ENCODE measurements at places on chromosomes 12 and 14.
A peak's percentile ranks its signal among the peaks of the same experiment; 100 is the strongest.

DNA sequence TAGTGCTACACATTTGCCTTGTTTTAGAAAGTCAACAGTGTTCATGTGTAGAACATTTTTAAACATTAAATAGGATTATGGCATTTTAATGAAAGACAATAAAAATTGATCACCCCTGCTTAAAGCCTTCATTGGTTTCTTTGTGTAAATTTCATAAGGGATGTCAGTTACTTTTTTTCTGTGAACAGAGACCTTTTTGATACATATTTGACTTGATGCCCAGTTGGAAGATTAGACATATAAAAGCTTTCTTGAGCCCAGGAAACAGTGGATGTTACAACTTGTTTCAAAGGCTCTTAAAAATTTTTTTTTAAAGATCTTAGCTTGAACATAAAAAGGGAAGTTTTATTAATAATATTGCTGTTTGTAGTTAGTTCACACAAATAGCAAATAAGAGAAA lies 168.7 kb upstream of the PDZRN4 start:
- no peak for DNase-seq

DNA sequence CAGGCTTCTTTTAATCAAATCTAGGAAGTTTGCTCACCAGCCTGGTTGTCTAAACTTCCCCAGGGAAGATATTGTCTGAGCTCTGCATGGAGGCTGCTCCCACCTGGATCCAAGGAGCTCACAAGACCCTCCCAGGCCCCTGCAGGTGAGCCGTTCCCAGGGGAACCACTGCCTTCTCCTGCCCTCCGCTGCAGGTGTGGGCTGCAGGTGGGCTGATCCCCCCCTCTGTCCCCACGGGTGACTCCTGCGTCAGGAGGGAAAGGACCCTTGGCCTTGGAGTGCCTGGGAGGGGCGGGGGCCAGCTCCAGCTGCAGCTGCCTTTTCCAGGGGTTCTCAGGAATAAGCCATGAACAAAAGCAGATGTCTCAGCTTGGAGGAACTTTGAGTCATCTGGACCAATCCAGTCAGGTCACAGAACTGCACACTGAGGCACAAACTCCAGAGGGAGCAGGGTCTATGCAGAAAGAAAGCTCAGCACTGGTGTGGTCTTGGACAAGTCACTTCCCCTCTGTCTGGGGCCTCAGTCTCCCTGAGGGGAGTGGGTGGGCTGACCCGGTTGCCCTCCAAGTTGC lies 246.6 kb upstream of the RTL1 start:
- no peak for DNase-seq

- DNase-seq, result peak; percentile 54
These were observed 31.0 kb upstream of the NPFF start for GRCh38 chr12:53538209-53538689.

- DNase-seq, result no peak
These were observed 12.1 kb downstream of the APPL2 start for GRCh38 chr12:105223884-105224283.

- no peak for DNase-seq
These were observed 167.3 kb upstream of the RTL1 start for GRCh38 chr14:101070540-101071492.

- no peak for DNase-seq
These were observed 58.0 kb upstream of the RTRAF start for GRCh38 chr14:51931308-51931707.

DNA sequence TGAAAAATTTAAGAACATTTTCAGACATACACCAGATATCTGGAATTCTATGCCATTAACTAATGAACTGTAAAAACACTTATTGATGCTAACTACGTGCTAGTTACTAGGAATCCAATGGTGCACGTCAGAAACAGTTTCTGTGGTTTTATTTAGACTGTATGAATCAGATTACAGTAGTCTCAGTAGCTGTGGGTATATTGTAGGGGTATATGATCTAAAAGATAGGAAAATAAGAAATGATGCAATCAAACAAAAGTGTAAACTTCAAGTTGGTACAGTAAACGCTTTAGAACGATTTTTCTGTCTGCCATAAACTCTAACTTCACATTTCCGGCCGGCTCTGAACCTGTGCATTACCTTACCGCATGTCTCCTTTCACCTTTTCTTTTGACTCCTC lies 2.3 kb downstream of the ABCC9 start:
- no peak for DNase-seq

GRCh38 chr14:75769047-75769685 lies 108.1 kb downstream of the TTLL5 start:
- DNase-seq, result no peak

- peak; percentile 1 for DNase-seq
These were observed 90.3 kb downstream of the RPS6KA5 start for GRCh38 chr14:90970167-90970600.

GRCh38 chr12:114701104-114701414 lies 17.1 kb upstream of the TBX3 start:
- DNase-seq, result no peak

DNA sequence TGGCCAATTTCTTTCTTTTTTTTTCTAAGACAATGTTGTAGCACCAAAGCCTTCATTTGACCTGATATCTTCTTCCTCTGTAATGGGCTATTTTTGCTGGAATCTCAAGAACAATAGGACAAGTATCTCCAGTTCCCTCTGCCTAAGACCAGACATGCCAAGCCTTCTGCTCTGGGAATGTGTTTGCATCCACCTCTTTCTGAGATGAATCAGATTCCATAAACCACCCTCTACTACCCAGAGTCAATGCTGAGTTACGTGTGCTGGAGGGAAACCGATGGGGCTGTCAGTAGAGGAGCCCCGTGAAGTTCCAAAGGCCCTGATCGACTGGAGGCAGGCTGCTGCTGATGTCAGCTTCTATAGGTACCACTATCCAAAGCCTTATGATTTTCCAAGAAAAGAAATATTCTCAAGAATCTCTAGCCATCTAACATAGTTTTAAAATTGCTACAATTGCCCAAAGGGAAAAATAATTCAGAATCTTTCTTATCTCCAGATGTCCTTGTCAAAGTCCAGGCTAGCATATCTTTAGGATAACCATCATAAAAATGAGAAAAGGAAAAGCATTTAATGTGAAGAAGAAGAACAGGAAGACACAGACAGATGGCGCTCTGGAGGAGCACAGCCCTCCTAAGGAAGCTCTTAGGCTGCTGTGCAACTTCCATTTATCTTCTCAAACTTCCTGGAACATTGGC lies 101.9 kb downstream of the SLC8A3 start:
- DNase-seq, result peak; percentile 54

GRCh38 chr12:14111230-14111865 lies 129.9 kb upstream of the GRIN2B start:
- DNase-seq, result no peak

DNA sequence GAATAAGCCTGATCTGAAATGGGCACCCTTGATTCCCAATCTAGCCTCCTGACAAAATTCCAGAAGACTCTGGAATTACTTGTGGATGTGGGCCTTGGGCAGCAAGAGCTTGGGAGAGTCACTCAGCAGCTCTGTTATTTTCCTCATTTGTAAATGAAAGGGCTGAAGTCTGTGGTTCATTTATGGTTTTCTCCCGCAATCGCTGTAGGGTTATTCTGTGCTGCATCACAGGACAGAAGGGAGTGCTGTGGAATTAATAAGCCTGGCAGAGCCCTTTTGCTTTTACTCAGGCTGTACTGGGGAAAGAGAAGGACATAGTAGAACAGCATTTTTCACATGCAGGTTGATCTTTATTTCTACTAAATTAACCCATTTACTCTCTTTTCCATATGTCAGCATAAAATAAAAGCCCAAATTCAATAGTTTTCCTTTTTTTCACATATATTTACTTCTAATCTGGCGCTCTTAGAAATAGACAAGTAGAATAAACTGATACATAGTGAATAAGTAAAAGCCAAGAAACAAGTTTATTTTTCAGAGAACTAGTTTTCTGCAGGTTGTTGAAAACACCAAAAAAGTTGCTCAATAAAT lies 49.2 kb downstream of the DUSP16 start:
- DNase-seq, result peak; percentile 7

Measured in EH (cell line).